ENCODE measurements at places on chromosomes 12 and 14.

GRCh38 chr14:86654558-86655184 is 1124.7 kb downstream of the FLRT2 start:
- DNase-seq, result no peak

- DNase-seq, result no peak
These were observed 6.2 kb downstream of the PIK3C2G start for GRCh38 chr12:18267427-18268099.

- DNase-seq, result peak; percentile 41
These were observed 21.4 kb downstream of the ABCB9 start for GRCh38 chr12:122944605-122945592.

DNA sequence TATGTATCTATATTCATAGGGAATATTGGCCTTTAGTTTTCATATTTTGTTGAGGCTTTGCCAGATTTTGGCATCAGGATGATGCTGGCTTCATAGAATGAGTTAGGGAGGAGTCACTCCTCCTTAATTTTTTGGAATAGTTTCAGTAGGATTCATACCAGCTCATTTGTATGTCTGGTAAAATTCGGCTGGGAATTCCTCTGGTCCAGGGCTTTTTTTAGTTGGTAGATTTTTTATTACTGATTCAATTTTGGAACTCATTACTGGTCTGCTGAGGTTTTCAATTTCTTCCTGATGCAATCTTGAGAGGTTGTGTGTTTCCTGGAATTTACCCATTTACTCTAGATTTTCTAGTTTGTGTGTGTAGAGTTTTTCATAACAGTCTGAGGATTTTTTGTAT is 175.2 kb downstream of the EPS8 start:
- peak; percentile 18 for DNase-seq

- DNase-seq, result no peak
These were observed 11.3 kb downstream of the PRKCH start for GRCh38 chr14:61332658-61333029.

DNA sequence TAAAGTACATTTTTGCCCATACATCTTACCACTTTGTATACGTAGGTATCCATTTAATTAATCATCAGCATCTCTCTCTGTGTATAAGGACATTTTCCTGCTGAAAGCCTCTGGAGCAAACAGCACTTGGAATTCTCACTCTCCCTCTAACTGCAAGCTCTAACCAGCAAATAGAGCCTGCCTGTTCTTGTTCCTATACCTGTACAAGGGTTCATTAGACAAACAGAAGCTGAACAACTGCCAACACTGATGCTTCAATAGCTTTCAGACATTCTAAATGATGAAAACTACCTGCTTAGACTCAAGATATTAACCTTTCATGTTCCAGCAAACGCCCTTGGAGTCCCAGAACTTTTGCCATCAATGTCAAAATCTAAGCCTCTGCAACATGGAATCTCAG is 98.0 kb downstream of the KCNH5 start:
- no peak for DNase-seq

GRCh38 chr14:79568594-79568993 is 642.7 kb downstream of the DIO2 start:
- DNase-seq, result no peak

DNA sequence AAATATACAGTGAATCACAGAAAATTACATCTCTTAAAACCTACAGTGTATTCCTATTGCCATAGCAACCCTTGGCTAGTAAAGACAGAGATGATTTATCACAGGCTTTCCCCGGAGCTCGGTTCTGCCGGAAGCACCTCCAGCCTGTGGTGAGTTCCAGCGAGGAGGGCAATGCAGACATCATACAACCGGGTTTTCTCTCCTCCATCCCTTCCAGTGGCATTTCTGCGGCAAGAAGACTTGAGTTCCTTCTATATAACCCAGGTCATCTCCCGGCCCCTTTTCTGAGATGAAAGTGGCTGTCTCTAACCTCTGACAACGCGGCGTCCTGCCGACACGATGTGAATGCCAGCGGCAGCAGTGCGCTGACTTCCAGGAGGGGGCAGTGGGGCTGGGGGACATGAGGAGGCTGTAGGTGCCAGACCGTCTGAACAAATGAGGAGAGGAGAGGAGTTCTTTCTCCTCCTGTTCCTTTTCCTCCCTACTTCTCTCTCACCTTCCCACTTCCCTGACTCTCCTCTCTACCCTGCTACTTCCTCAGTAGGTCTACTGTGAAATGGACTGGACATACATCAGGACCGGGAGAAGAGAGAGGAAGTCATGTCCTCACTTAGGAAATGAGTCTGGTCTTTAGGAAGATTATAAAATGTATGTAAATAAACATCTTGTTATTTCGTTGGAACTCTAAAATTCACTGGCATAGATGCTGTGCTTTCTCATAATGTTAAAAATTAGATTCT is 68.6 kb upstream of the MAX start:
- peak; percentile 65 for DNase-seq

GRCh38 chr12:3661028-3661427 is 91.9 kb downstream of the CRACR2A start:
- DNase-seq, result no peak

DNA sequence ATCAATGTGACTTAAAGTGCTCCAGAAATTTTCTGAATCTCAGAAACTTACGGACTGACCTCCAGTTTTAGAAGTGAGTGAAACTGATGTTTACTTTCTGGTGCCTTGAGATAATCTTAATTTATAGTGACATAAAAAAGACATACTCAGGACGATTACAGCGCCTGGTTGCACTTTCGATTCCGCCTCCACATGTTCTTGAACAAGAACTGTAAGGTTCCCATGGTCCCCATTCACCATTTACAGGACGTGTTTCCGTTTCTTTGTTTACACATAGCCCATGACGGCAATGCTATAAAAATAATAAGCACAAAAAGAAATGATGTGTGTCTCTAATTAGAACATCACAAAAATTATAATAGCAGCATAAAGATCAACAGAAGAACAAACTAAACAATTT is 98.2 kb downstream of the ADAMTS20 start:
- no peak for DNase-seq

- DNase-seq, result no peak
These were observed 47.5 kb downstream of the BEGAIN start for GRCh38 chr14:100539766-100540140.

DNA sequence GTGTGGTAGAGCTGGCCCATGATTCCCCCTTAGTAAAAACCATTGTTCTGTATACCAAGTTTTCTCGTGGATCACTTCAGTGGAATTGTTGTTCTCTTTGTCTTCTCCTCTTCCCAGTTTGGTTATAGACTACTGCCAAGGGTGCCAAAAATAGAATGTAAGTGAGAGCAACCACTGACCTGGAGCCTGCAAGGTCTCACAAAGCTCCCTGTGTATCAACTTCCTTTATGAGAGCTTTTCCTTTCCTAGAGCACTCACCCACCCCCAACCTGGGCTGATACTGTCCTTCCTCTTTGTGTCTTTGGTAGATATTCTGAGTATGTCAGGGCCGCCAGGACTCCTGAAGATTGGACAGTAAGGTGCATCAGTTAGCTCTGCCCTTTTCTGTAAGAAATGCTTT is 101.0 kb downstream of the SCN8A start:
- DNase-seq, result no peak

DNA sequence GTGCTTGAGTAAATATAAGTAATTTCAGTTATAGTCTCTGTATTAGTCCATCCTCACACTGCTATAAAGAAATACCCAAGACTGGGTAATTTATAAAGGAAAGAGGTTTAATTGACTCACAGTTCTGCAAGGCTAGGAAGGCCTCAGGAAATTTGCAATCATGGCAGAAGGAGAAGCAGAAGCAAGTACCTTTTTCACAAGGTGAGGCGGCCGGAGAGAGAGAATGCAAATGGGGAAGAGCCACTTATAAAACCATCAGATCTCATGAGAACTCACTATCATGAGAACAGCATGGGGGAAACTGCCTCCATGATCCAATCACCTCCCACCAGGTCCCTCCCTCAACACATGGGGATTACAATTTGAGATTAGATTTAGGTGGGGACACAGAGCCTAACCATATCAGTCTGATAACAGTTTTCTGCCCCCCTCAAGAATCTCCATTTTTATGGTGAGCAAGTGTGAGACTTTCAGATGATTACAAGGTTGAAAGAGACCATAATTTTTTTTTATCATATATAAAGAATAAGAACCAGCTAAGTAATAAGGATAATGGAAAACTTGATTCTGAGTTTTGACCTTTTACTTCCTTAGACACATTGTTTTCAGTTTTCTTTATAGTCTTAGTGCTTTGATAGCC is 35.6 kb downstream of the LEMD3 start:
- no peak for DNase-seq

GRCh38 chr12:70186436-70186835 is 56.8 kb upstream of the CNOT2 start:
- no peak for DNase-seq

GRCh38 chr12:109782326-109782703 is 50.9 kb downstream of the TRPV4 start:
- DNase-seq, result no peak

GRCh38 chr12:75208856-75209811 is 505 bp downstream of the KCNC2 start:
- peak; percentile 27 for DNase-seq

DNA sequence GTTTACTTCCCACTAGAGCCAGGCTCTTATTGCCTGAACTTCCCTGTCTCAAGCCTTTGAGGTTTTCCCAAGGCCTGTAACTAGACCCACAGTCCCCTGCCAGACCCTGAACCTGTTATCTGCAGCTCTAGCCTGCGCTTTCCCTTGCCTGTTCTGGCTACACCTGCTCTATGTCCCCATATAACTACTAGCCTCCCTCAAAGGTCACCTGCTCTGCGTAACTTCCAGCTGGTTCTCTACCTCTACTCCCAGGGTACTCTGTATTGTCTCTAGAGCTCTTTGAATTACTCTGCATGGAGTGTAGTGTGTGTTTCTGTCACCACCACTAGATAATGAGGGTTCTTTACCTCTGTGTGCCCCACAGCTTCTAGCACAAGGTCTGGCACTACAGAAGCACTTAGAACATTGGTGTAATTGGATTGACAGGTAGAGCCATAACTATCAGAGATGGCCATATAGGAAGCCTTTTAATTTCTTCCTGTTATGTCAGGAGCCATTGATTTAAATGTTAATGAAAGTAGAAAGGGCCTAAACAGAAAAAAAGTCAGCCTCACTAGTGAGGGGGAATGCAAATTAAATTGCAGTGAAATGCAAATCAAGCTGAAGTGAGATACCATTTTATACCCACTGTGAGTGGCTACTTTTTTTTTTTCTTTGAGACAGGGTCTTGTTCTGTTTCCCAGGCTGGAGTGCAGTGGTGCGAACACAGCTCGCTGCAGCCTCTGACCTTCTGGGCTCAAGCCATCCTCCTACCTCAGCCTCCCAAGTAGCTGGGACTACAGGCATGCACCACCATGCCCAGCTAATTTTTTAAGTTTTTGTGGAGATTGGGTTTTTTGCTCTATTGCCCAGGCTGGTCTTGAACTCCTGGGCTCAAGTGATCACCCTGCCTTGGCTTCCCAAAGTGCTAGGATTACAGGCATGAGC is 47.8 kb downstream of the EID3 start:
- DNase-seq, result no peak

- no peak for DNase-seq
These were observed 440.4 kb upstream of the DCN start for GRCh38 chr12:91622981-91623380.

GRCh38 chr12:95548539-95549391 is 2.5 kb downstream of the USP44 start:
- DNase-seq, result peak; percentile 18

- DNase-seq, result peak; percentile 45
These were observed 49.8 kb upstream of the USP15 start for GRCh38 chr12:62210422-62210821.

- DNase-seq, result no peak
These were observed 5.9 kb downstream of the CIPC start for GRCh38 chr14:77103951-77104350.

- peak; percentile 72 for DNase-seq
These were observed 1.4 kb upstream of the ASIC1 start for GRCh38 chr12:50055831-50056638.

Data from AG08395 (cell line).